ENCODE measurements at places on chromosomes 5 and 9. TPM values are rescaled to one million over a fixed set of nuclear protein-coding genes. Genes with fewer than 3 reads are reported as not detected.

GRCh38 chr5:160064417-160064810 lies 54.8 kb downstream of the PWWP2A start:
- DNase-seq: no peak

GRCh38 chr5:58924306-58924705 lies 341.4 kb downstream of the RAB3C start:
- DNase-seq: no peak

DNA sequence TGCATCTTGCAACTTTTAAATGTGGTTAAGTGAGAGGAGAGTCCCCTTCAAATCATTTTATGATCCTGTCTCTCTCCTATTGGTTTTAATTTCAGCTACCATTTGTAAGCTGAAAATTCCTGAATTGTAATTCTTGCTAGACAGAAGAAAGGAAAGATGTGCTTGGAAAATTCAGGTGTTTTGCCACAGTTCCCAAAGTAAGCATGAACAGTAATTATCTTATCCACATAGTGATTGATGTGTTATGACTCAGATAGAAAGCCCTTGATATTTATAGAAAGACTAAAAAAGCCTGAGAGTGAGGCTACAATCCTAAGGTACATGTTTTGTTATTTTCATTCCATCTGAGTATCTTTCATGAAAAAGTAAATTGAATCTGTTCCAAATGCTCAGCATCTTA lies 492.5 kb downstream of the MAT2B start:
- no peak for DNase-seq

- no peak for DNase-seq
Measured at GRCh38 chr5:157230610-157231009, 35.3 kb upstream of the CYFIP2 start.

DNA sequence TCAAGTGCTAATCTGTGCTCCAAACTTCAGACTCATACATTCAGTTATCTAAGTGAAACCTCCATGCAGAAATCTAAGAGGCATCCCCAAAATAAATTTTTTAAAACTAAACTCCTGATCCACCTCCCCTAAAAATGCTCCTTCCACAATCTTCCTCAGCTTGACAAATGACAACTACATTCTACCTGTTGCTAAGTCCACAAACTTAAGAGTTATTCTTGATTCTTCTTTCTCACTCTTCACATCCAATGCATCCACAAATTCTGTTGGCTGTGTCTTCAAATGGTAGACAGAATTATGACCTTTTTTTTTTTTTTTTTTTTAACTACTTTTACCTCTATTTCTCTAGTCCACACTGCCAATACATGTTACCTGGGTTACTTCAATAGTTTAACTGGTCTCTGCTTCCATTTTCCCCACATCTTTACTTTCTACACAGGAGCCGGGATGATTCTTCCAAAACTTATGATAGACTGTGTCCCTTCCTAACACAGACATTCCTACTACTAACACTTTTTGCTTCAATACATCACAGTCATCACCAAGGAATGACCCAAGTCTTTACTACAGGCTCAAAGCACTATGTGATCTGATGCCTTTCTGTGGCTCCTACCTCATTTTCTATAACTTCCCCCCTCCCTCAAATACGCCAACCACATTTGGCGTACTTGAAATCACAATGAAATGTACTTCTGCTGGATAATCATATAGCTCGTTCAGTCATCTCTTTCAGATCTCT lies 143.6 kb downstream of the PDE4D start:
- DNase-seq: no peak

GRCh38 chr5:39093352-39093751 lies 19.2 kb upstream of the RICTOR start:
- peak; percentile 33 for DNase-seq

GRCh38 chr5:96503501-96504236 lies 70.6 kb upstream of the PCSK1 start:
- no peak for DNase-seq

DNA sequence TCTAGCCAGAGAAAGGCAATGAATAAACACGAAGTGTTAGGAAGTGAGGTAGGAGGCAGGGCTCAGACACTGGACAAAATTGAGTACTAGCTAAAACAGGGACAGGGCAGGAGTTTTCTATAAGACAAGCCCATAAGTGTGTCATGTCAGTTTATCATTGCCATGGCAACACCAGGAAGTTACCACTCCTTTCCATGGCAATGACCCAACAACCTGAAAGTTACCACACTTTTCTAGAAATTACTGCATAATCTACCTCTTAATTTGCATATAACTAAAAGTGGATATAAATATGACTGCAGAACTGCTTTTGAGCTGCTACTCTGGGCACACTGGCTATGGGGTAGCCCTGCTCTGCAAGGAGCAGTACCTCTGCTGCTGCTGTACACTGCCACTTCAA lies 442.5 kb upstream of the COX7C start:
- no peak for DNase-seq

DNA sequence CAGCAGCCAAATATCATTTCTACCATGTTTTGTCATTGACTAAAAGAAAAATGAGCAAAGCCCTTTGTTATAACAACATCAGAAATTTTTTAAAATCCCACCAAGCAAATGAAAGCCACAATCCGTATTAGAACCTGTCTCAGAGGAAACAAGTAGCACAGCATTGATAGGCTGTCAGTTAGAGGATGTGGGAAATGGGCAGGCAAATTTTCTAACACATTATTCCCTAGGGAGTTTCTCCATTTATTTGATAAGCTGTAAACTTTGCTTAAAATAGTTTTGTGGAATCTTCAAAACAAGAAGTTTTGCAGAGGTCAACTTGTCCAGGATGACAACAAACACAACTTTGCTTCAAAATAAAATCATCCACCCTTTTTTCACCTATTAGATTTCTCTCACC lies 53.6 kb upstream of the APC start:
- no peak for DNase-seq

LHX3 gene
- not detected for total RNA-seq

ESM1 gene
- 157 TPM for total RNA-seq
